NCI-H526 (cell line): ENCODE measurements at places on chromosomes 7 and 10.

DNA sequence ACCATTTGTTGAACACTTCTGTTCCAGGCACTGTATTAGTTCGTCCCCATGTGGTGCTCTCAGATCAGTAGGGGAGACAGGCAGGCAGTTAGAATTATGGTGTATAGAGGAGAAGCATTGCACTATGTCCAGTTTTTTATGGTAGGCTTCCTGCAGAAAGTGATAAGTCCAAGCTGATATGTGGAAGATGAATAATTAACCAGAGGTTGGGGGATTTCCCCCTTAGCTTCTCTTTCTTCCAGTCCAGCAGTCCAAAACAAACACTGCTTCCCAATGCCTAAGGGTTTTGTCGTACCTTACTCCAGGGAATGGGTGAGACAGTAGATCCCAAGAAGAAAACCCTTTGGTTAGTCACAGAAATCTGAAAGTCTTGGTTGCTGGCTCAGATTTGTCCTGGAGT lies 19.2 kb downstream of the HIF1AN start:
- DNase-seq: no peak

DNA sequence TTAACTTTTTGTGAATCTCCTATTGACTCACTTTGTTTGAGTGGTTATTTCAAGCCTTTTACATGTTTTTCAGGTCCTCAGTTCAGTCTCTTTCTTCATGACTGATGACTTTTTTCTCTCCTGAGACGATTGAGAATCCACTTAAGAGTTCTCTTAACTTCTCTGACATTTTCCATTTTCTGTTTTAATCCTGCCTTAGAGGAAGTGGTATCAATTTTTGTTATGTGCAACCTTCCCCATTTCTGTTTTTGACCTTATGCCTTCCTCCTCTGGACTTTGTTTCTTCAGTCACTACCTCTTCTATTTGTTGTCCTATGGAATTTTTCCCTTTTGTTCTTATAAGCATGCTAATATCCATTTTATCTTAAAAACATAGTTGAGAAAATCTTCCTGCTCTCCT lies 2.4 kb downstream of the PSMC2 start:
- no peak for DNase-seq

- DNase-seq: no peak
Observed at GRCh38 chr10:86357041-86357440, 9.6 kb downstream of the GRID1 start.

DNA sequence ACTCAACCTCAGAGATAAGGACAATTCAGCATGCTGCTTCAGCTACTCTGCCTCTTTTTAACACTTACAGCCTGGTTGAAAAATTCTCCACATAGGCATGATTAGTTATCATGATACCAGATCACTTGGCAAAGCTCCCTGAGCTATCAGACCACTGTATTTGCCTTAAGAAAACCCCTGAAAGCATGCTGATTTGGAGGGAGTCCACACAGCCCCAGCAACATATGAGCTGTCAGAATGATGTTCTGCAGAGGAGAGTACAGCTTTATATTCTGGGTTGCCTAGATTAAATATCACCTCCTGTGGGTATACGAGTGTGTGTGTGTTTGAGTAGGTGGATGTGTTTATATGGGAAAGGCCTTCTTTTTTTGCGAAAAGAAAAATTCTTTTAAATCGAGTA lies 170.2 kb upstream of the CHRM2 start:
- DNase-seq: no peak

DNA sequence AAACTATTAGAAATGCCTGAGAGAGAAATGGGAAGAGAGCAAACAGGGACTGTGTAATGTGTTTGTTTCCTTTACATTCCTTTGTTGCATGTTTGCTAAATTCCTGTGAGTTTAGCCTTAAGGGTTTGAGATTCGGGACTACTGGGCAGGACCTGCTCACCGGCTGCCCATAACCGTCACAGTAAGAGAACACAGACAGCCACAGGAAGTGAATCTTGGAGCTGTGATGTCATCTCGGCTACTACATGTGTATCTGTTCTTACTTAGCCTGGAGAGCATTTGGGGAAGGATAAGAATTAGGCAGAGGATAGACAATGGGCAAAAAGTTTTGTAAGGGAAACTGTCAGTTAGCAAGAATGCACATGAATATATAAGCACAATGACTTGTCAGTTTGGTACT lies 485.1 kb upstream of the KLF6 start:
- DNase-seq: no peak

DNA sequence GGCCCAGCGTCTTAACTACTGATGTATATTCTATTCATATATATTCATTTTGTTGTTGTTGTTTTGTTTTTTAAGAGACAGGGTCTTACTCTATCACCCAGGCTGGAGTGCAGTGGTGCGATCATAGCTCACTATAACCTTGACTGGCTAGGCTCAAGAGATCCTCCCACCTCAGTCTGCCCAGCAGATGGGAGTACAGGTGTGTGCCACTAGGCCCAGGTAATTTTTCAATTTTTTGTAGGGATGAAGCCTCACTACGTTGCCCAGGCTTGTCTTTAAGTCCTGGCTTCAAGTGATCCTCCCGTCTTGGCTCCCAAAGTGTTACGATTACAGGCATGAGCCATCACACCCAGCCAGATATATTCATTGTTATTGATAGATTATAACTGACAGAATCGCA lies 12.9 kb upstream of the STN1 start:
- DNase-seq: no peak

DNA sequence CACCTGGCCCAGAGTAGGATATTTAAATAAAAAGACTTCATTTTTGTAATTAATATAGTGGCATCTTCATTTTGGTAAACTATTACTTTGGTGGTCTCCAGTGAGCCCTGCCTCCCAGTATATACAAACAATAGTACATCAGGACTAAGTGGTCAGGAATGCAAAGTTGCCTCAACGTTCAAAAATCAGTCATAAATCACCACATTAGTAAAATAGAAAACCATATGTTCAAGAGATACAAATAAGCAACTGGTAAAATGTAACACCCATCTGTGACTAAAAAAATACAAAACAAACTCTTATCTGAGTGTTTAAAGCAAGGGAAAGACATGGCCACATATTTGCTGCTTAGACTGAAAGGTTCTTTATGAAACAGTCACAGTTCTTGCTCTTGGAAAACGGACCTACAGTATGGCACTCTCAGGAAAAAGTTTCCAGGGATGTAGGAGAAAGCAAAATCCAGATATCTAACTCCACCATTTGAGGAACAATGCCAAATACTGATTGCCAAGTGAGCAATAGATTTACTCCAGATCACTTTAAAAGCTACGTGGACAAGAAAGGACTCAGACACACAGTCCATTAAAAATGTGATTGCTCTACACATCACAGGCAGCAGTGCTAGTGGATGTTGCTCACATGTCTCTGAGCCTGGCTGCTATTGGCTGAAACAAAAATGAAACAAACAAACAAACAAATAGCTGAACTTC lies 15.1 kb upstream of the RHOBTB1 start:
- DNase-seq: no peak

DNA sequence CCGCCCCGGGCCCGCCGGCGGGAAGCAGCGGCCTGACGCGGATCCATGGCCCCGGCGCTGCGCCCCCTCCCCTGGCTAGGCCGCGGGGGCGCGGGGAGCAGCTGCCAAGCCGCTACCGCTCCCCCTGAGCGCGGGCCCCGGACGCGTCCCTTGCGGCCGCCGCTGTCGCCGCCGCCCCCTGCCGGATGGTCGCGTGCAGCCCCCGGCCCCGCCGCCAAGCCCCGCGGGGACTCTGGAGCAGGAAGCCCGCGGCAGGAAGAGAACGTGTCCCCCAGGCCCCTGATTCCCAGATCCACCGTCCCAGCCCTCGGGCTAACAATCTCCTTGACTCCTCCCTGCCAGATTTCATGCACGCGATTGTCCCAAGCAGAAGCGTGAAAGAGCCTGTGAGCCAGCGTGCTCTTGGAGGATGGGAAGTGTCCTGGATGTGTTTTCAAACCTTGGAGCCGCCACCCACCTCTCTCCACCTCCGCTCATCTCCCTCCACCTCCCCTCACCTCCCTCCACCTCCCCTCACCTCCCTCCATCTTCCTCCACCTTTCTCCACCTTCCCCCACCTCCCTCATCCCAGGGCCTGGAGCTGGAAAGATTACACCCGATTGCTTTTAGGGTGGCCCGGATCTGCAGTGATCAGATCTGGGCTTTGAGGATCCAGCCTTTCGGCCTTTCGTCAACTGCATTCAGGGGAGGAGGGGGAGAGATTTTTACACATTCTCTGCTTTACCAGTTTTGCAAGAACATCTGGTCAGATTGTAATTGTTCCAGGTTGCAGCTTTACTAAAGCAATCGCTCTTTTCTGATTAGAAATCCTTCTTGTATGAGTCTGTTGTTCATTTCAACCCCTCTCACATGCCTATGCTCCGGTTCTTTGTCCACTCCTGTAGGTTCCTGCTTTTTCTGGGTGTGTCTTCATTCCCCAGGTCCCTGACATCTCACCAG lies 570 bp upstream of the PRTFDC1 start:
- DNase-seq: no peak

DNA sequence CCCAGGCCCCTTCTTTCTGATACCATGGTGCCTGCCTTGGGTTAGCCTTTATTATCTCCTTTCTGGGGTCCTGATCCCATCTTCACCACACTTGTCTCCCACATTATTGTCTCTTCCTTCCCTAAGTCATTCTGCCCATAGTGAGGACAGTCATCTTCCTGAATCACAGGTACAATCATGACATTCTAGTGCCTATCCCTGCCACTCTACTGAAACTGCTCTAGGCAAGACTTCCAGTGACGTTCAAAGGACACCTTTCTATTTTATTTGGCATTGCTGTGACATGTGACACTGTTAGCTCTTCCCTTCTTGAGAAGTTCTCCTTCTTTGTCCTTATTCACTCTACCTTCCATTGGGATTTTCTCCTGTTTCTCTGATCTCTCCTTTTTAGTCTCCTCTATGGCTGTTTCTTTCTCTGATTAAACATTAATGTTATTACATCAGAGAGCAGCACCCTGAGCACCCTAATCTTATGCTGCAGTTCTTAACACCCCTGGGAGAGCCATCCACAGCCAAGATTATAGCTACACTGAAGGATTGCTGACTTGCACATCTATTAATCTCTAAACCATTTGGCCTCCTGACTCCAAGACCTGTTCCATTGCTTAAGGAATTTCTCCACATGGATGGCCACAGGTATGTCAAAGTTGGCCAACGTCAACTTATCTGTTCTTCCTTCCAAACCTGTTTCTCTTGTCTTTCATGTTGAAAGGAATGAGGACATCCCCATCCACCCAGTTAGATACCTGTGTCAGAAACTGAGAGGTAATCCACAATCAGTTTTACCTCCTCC lies 10.9 kb downstream of the MACC1 start:
- DNase-seq: no peak

- no peak for DNase-seq
Observed at GRCh38 chr10:23230582-23230981, 38.5 kb downstream of the PTF1A start.

- no peak for DNase-seq
Observed at GRCh38 chr7:135204876-135205275, 6.5 kb downstream of the WDR91 start.

GRCh38 chr10:44051091-44051490 lies 333.8 kb downstream of the CXCL12 start:
- no peak for DNase-seq

DNA sequence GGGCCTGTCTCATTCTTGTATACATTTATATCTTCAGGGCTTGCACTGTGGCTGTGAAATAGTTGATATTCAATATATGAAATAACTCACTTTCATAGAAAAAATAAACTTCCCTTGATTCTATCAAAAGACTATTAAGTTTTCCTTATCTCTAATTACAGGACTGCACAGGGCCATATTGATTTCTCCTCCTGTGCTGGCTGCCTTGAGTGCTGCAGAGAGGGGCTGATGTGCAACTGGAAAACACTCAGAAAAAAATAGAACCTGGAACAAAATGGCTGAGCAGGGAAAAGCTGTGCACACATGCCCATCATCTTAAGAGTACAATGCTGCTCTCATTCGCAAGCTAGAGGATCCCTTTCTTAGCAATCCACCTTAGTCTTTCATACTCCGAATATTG lies 5.9 kb upstream of the HDAC9 start:
- no peak for DNase-seq

GRCh38 chr10:86199041-86199440 lies 167.6 kb downstream of the GRID1 start:
- DNase-seq: no peak

DNA sequence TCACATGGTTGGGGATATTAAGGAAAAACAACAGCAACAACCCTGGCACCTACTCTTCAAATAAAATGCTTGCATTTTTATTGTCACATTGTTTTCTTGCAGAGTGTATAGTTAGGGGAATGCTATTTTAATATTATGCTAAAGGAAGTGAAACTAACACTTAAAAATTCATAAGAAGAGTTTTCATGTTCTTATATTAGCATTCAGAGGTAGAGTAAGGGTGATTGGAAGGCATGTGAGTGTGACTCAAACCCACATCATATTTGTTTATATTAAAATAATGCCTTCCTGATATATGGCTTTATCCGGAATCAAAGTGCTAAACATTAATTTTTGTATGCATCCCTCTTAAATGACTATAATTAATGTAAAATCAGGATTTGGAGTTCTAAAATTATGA lies 59.8 kb upstream of the TES start:
- no peak for DNase-seq

DNA sequence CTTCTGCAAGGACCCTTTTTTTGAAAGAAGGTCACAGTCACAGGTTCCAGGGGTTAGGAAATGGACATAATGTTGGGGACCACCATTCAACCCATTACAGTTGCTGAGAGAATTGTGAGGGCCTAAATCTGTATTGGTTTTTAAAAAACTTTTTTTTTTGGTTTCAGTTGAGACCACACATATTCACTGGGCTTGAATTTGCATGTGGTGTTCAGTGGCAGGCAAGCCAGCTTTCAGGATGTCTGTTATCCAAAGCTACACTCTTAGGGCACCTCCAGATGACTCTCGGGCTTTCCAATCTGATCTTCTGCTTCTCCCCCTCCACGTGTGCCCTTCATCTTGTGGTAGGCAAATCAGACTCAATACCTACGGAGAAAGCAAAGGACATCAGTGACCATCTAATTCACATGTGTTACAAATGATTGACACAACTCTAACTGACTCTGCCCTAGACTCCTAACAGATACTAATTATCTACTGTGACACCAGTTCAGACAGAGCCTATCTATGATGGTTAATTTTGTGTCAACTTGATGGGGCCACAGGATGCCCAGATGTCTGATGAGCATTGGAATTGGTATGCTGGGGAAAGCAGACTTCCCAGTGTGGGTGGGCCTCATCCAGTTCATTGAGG lies 93.3 kb upstream of the ELMO1 start:
- no peak for DNase-seq

DNA sequence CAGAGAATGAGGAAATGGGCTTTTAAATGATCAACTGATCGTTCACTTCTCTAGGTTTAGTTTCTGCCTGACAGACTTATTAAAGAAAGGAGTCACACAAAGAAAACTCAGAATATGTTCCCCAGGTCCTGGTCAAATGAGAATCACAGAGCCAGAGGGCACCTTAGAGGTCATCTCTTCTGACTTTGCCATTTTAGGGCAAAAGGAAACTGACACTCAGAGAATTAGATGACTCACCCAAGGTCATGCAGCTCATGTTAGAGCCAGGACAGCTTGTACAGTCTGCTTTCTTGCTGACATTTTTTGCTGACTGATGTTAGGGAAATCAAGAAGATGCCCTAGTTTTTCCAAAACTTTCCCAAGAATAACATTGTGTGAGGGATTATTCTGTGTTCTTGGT lies 312.7 kb upstream of the SP8 start:
- no peak for DNase-seq
